ENCODE measurements at places on chromosomes 7 and 10.

DNA sequence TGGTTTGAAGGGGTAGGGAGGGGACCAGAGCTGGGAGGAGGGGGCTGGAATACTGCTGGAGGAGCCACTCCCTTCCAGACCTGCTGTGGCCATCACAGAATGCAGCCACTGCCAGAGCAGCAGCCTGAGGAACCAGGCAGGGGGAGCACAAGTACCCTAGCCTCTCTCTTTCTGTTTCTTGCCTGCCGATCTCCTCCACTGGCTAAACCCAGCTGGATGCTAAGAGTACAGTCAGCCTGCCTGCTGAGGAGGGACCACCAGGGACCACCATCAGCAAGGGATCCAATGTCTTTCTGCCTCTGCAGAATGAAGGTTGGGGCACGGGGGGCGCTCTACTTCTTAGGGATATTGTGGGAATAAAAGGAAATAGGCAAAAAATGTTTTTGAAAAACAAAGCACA lies 4.7 kb downstream of the BLVRA start:
- DNase-seq: no peak

DNA sequence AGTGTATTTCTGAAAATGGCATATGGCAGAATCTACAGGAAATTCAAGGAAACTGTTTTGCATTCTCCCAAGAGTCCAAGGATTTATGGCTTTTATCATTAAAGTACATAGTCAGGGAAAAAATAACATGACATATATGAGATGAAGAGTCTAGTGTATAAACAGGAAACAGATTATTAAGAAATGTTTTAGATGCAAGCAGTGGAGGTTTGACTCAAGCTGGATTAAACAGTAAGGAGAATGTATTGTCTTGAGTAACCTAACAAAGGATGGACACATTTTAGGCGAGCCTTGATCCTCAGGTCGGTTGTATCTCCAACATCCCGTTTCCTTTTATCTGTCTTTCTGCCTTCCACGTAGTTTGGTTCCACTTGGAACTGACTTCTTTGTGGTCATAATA lies 17.9 kb downstream of the OR6B1 start:
- no peak for DNase-seq

DNA sequence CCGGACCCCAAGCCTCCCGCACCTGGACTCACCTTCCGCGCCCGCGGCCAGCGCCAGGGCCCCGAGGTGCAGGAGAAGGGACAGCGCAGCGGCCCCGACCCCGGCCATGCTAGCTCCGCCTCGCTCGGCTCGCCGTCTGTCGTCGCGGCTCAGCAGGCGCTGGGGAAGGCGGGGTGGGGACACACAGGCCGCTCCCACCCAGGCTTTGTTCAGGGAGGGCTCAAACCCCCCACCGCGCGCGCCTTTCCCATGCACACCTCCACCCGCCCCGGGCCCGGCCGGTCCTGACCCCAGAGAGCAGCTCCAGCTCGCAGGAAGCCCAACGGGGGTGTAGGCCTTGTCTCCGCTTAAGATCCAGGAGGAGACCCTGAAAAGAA lies at the start of gene KCP:
KCP (minus strand) TSS at position 141 of the 377 bp plus-strand sequence; CDS start at position 108, 33 bp downstream.
- DNase-seq: no peak

GRCh38 chr7:96685755-96686154 lies 23.9 kb downstream of the SEM1 start:
- DNase-seq: no peak

DNA sequence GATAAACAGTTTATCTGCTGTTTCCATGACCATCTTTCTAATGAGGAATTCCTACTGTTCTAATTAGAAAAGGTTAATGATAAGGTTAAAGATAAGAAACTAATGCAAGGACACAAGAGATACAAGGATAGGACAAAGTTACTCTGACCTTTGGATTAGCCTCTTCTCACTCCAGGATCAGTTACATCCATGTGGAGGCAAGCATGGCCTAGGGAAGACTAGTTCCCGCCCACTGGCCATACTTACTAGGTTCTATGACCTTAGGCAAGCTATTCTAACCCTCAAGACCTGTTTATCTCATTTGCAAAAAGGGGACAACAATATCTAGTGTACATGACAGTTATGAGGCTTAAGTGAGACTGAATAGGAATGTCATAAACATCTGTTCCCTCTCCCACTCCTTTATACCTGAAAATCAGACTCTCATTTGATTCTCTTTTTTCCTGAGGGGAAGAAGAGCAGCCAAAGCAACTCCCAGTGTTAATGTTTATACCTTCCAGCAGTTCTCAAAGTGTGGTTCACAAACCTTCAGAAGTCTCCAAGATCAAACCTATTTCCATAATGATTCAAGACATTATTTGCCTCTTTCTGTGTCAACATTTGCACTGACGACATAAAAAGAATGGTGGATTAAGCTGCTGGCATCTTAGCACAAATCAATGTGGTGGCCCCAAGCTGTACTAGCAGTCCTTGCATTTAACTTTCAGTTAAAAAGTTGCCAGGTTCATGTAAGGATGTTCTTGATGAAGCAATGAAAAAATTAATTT lies 72.0 kb downstream of the SRPK2 start:
- DNase-seq: no peak

GRCh38 chr10:47079204-47079580 lies 168.0 kb downstream of the PTPN20 start:
- DNase-seq: no peak

GRCh38 chr7:96996958-96997511 lies 8.3 kb upstream of the DLX6 start:
- no peak for DNase-seq

DNA sequence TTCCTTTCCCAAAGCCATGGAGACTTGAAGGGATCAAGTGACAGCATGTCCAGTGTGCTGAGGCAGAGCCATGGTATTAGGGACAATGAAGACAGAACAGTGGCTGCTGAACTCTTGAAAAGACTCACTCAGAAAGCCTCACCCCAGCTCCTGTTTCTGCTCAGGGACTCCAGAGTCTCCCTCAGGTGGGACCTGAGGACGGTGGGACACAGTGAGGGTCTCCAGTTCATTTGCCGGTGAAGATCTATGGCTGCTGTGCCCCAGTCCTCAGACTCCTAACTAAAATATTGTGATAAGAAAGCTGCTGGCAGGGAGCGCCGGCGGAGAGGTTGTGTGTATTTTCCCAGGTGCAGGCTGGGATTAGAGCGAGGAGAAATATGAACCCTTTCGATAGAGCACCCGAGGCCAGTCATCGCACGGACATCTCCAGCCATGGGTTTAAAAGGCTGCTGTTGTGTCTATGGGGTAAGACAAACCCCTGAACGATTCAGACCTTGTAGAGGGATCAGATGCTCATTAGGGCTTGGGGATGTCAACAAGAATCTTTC lies 57.2 kb downstream of the C7orf25 start:
- no peak for DNase-seq

DNA sequence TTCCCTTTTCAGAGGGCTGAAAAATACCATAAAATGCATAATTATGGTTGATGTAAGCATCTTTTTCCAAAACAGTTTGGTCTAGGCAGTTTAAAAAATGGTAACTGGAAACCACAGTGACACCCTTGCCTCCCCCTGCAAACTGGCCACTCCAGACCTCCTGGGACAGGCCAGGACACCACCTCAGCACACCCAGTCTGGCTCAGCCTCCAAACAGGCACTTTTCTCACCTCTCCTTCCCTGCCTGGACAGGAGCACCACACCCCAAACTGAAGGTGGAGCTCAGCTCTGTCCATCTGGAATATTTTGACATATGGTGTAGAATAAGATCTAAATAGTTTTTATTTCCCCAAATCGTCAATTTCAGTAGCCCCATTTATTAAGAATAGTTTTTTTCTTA lies 78.5 kb downstream of the CDK14 start:
- DNase-seq: no peak
